Midbrain (tissue), 1 donor: ENCODE measurements at places on chromosomes 11 and 22.

DNA sequence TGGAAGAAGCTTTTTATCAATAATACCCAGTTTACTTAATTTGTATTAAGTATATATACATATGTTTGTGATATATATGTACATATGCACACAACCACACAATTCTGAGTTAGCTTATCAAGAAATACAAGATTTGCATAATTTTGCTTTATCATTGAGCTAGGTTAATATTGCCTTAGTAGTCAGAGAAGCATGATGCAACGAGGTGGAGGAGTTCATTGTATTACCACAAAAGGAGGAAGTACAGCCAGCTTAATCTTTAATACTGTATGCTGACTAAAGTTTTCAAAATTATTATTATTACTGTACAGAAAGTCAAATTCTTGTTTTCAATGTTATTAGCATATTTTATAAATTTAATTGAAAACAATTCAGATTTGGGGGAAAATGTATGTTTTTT lies 278.4 kb upstream of the PDGFD start:
- no peak for DNase-seq

DNA sequence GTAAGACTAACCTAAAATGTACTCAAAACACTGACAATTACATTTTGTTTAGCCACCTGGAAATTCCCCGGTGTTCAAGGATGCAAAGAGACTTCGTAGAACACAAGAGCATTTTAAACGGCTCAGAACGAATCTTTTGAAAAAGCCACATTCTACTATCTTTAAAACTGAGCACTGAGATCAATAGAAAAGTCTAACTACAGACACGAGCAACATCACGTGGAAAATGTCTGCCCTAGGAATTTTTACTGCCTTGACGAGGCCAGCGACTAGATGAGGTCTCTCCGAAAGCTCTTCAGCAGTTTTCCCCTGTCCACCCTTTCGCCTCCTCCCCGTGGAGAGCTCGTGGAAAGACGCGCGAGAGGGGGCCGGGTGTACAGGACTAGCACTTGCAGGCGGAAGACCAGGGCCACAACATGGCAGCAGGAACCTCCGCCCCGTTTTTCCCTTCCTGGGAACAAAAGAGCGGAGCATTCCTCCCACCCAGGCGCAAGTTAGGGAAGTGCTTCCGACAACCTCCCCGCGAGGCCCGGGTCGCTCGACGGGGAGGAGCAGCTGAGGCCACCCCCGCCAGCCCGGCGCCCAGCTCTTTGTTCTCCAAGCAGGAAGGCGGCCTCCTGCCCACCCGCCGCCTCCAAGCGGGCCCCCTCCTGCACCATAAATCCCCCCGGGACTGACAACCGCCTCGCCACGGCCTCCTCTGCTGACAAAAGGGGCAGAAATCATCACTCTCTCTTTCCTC lies 1.1 kb downstream of the EIF4G2 start:
- peak; percentile 38 for DNase-seq

DNA sequence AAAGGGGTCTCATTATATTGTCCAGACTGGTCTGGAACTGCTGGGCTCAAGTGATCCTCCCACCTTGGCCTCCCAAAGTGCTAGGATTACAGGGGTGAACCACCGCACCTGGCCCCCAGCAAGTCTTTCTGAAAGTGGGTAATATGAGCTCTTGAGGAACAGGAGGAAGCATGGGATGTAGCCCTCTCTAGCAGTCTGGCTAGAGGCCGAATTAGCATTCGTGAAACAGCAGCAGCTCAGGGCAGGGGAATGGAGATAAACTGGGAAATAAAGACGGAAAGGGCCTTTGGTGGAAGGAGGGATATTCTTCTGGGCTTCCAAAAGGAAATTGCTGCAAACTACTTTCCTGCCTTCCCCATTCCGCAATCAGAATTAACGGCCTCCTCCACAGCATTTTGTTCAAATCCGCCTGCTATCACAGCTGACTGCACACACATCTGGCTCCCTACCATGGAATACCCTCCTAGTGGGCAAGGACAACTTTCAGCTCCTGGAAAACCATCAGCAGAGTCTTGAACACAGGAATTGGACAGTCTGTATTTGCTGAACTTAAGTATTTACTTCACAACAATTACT lies 44.3 kb downstream of the MICAL3 start:
- DNase-seq = no peak

- no peak for DNase-seq
Observed at GRCh38 chr11:134261626-134262488, 8.5 kb downstream of the ACAD8 start.

- DNase-seq = no peak
Observed at GRCh38 chr11:65960824-65961266, 689 bp upstream of the SART1 start.

DNA sequence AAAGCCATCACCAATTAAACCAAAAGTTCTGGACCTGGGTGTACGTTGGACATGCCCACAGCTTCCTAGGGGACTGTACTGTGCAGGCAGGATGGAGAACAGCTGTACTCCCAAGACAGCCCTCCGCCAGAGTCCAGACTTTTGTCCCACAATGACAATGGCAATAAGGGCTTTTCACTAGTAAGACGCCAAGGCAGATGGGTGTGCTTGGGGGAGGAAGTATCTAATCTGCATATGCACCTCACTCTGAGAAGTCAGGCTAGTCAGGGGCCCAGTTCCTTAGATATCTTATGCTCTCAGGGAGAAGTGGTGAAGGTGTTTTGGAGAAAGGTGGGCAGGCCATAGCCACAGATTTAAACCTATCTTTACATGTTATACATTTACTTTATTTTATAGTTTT lies 85.1 kb upstream of the USP47 start:
- DNase-seq = no peak
